Activated T-cell treated with anti-CD3 and anti-CD28 coated beads for 4 hours (primary cell): ENCODE measurements at places on chromosomes 1 and 21.

- no peak for DNase-seq
Observed at GRCh38 chr1:35863136-35863535, 19.9 kb upstream of the AGO1 start.

DNA sequence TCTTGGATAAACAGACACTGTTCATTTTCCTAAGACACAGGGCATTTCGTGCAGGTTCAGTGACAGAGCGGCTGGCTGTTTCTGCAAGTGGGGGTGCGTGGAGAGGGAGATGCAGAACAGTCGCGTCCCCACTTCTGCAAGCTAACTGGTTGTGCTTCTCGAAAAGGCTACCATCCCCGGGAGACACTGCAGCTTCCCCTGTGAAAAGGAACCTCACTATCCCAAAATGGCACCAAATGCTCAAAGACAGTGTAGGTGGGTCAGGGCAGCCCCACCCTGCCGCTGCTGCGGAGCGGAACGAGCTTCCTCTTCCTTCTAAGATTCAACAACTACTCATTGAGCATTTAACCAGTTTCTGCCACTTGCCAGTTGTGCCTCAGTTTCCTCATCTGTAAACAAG, 19.2 kb upstream of the BACE2 start:
- DNase-seq: no peak

DNA sequence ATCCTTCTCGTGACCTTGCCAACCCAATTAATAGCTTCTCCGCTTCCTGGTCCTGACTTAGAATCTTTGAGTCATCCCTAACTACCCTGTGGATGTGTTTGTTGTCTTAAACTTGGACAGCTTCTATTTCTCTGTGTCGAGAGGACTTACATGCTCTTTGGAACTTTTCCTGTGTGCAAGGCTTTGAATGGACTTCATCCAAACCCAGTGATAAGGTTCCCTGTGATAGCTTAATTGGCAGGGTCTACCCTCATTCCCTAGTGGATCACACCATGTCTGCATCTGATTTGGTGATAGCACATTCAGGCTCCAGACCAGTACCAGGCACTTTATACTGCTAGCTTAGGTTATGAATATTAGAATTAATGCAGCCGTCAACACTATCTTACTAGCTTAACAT, 378.2 kb upstream of the KAZN start:
- DNase-seq: no peak

DNA sequence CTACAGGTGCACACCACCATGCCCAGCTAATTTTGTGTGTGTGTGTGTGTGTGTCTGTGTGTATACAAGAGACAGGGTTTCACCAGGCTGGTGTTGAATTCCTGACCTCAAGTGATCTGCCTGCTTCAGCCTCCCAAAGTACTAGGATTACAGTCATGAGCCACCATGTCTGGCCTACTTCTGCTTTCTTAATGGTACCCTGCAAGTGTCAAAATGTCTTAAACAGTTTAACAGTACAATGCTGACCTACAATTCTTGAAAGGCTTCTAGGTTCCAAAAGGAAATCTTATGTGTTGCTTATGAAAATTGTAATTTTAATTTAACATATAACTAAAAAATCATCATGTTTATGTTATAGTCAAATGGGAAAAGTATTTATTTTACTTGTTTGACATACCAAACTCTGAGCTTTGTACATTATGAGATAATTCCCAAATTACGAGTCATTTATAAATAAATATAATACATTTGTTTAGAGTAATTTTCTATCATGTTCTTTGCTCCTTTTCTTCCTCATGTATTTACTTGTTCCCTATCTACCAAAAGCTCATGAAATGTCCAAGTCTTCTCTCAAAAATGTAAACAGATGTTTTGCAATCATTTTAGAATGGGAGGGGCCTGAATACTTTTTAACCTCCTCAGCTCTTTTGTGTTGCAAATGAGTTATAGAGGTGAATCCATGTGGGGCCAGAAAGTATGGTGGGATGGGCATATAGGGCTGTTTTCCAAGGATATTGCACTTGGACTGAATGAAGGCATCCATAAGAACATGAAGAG, 8.4 kb upstream of the VCAM1 start:
- no peak for DNase-seq
